ENCODE measurements at places on chromosomes 4 and X. TPM values are rescaled to one million over a fixed set of nuclear protein-coding genes. Genes with fewer than 3 reads are reported as not detected.

The FAM47B gene
- total RNA-seq: not detected

The FSTL5 gene
- total RNA-seq: 1.7 TPM

The FATE1 gene
- not detected for total RNA-seq

The RHOXF2 gene
- not detected for total RNA-seq

The SAGE1 gene
- total RNA-seq: not detected

The AMTN gene
- total RNA-seq: not detected

The FGFR3 gene
- total RNA-seq: 115 TPM

The GRPR gene
- not detected for total RNA-seq

The FBXL5 gene
- total RNA-seq: 58.7 TPM

The MSMO1 gene
- 10.7 TPM for total RNA-seq

The SMARCA1 gene
- 17.3 TPM for total RNA-seq

The BMX gene
- 2.5 TPM for total RNA-seq

The RHOXF2B gene
- total RNA-seq: not detected

The ALPK1 gene
- 37.0 TPM for total RNA-seq

DNA sequence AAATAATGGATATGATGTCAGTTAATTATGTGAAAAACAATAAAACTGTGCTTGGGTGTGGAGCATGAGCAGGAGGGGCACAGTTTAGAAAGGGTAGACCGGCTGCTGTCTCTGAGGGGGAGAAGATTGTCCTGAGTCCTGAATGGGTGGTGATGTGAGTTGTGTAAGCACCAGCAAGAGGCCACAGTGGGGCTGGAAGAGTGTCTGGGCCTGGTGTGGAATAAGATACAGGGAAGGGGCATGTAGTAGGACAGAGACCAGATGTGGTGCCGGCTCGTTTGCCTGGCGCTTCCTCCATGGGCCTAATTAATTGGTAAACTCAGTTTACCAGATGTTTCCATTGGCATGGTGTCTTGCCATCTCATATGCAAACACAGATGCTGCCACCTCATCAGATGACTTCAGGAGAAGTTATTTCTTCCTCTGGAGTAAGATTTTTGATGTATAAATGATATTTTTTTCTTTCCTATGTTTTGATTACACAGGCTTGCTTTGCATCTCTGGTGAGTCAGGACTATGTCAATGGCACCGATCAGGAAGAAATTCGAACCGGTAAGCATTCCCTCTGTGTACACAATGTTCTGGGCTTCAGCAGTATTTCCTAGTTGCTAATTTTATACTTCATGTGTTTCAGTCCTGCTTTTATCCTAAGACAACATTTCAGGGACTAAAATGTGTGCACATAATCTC lies 5.1 kb downstream of the MED28 start:
- no peak for DNase-seq

GRCh38 chrX:103376118-103376978 lies at the start of gene BEX3:
Gene BEX3, plus strand, starts transcription at chrX:103376538. Its CDS starts 984 bp downstream, at chrX:103377522.
- no peak for DNase-seq

DNA sequence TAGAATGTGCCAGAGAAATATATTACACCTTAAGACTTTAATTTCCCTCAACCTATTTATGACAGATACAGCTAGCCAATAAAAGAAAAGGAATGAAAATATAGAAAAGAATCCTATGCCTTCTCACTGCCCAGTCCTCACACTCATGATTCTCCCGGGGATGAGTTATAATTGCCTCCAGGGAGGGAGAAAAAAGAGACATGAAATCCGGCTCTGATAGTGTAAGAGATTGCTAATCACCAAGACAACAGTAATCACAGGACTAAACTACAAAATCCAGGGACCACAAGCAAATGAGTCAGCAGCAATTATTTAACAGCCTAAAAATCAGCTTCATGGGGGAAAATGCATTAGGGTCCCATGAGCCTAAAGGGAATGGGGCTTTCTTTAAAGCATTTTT lies 95.9 kb upstream of the DUSP21 start:
- no peak for DNase-seq

- DNase-seq: no peak
Measured at GRCh38 chr4:33931026-33931425, 2313.3 kb downstream of the ARAP2 start.

GRCh38 chrX:2416851-2417604 lies 83.7 kb downstream of the DHRSX start:
- DNase-seq: no peak

DNA sequence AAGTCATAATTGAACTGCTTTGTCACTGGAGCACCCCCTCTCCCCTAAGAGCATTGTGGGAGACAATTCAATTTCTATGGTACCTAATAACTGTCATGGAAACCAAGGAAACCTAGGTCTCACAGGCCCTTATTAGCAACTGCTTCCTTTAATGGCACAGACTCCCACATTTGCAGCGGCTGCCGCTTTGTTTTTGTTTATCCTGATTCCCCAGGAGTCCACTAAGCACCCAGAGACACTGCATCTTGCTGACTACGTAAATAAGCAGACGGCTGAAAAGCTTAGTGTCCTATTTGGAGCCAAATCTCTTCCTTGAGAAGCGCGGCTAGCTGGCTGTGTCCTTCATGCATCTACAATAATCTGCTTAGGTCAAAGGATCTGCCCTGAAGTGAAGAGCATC lies 494.4 kb downstream of the TMA16 start:
- no peak for DNase-seq

DNA sequence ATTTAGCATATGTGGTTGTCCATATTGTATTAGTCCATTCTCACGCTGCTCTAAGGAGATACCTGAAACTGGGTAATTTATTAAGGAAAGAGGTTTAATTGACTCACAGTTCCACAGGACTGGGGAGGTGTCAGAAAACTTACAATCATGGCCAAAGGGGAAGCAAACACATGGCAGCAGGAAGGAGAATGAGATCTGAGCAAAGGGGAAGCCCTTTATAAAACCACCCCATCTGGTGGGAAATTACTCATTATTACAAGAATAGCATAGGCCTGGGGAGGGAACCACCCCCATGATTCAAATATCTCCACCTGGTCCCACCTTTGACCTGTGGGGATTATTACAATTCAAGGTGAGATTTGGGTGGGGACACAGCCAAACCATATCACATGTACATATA lies 122.6 kb upstream of the ANK2 start:
- no peak for DNase-seq

GRCh38 chrX:74925225-74926088 lies at the start of gene NEXMIF:
Gene NEXMIF, minus strand, starts transcription at chrX:74925452.
- DNase-seq: no peak

DNA sequence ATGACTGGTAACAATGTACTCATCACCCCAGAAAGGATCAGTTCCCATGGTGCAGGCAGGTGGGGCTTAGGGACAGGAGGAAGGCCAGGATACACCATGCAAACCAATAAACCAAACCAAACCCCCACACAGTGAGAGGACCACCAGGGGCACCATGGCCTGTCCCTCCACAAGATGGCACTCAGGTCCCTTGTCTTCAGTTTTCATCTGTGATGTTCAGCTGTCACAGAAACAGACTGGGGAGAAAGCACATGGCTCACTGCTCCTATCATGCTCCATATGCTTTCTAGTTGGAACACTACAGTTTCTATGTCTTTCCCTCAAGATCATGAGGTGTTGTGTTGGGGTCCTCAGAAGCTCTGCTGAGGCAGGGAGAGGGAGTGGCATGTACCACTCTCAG lies 10.1 kb downstream of the HS3ST1 start:
- no peak for DNase-seq

DNA sequence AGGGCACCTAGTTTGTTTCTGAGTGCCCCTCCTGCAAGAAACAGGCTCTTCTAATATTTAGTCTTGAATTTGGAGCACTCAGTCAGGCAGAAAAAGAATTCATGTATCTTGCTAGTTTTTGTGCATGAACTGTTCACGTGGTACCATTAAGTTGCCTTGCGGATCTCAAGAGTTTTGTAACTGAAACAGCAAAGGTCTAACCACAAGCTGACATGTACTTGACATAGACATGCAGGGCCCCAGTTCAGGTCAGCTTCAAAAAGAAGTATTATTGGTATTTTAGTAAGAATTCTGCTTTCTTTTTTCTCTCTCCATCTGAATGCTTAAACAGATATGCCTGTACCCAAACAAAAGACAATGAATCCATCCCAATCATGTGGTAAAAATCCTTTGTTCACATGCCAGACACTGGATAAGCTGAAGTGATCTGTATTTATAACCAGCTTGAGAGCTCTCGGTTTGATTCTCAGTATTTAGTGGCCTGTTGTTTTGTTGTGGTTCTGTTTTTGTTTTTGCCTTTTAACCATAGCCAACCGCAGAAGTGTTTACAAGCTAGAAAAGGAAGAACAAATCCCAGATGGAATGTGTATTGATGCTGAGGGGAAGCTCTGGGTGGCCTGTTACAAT lies 13.0 kb downstream of the RGN start:
- DNase-seq: no peak

DNA sequence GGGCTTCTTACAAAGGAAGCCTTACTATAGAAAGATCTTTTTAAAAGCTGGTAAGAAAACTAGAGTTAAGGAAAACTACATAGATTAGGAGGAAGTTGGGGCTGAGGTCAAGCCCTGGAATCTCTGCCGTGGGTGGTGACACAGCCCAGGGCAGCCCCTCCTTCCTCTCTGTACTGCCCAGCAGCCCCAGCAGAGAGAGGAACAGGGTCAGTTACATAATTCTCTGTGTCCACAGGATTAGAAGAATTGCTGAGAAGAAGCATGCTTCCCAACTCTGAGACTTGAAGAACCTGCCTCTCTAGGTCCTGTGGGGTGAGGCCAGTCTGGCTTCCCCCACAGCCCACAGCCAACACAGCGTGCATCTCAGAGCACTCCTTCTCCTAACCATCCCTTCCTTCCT lies 9.2 kb upstream of the ABLIM2 start:
- no peak for DNase-seq

GRCh38 chr4:186019269-186019668 lies 49.7 kb upstream of the TLR3 start:
- no peak for DNase-seq

GRCh38 chr4:5212255-5213013 lies 161.2 kb downstream of the STK32B start:
- no peak for DNase-seq

DNA sequence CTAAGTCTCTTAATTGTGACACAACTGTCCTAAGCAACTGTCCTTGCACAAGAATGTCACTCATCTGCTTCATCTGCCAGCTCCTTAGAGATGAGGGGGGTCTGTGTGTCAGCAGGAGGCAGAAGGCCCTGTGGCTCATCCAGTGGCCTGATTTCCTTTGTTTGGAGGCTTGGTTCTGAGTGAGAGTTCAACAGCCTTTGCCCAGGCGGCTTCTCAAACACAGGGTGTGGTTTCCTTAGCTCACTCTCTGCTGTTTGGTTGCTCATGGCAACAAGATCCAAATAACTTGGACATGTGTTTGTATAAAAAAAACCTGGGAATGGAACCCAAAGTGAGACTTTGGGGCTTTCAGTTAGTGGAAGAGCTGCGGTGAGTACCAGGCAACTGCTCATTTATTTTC lies 46.6 kb downstream of the MAP7D3 start:
- no peak for DNase-seq

GRCh38 chr4:145507636-145508035 lies 26.0 kb downstream of the SMAD1 start:
- no peak for DNase-seq

GRCh38 chr4:183657564-183657963 lies 1.4 kb downstream of the RWDD4 start:
- DNase-seq: no peak

- no peak for DNase-seq
Measured at GRCh38 chrX:136635235-136635634, 12.7 kb upstream of the CD40LG start.

DNA sequence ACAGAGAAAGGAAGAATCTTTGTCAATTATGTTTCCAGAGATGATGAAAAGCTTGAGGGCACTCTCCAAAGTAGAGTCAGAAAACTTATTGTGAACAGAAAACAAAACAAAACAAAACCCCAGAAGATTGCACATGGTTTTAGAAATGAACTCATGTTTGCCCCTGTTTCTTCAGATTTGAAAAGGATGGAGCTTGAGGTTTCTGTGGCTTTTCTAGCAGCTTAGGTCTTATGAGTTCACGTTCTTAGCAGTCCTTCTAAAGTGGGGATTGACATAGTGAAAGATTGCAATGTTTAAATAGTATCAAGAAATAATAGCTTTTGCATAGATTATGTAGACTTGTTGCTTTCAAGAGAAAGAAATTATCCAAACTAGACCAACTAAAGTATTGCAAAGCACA lies 421.8 kb downstream of the GBA3 start:
- DNase-seq: no peak

All from Peyer's patch (tissue), 4 donors.